GM18507 (cell line): ENCODE measurements at places on chromosomes 1 and 21.

DNA sequence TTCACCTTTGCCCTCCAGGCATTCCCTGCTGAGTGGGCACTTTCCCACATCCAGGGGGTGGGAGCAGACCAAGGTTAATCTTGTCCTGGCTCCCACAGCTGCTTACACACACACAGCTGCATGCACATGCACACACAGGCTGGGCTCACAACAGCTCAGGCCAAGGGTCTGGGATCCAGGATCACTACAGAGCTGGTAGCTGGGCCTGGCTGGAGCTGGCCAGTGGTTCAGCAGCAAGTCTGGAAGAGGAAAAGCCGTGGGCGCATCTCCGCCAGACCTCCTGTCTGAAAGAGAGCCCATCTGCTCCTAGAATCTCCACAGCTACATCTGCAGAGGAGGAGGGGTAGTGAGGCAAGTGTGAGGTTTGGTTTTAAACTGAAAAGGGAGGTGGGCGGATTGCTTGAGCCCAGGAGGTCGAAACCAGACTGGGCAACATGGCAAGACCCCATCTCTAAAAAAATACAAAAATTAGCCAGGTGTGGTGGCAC lies 3.8 kb downstream of the CDK18 start:
- DNase-seq = no peak

- no peak for DNase-seq
Measured at GRCh38 chr1:76179219-76179698, 104.7 kb downstream of the ST6GALNAC3 start.

- no peak for DNase-seq
Measured at GRCh38 chr1:28779751-28780408, 32.1 kb upstream of the OPRD1 start.

DNA sequence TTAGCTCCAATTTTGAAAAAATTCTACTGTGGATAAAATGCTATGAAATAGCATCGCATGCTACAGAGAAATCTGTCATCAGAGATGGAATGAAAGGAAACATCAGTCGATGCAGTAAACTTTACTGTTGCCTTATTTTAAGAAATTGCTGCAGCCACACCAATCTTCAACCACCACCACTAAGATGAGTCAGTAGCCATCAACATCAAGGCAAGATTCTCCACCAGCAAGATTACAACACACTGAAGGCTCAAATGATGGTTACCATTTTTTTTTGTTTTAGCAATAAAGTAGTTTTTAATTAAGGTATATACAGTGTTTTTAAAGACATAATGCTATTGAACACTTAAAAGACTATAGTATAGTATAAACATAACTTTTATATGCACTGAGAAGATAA lies 95.6 kb upstream of the JUN start:
- no peak for DNase-seq

DNA sequence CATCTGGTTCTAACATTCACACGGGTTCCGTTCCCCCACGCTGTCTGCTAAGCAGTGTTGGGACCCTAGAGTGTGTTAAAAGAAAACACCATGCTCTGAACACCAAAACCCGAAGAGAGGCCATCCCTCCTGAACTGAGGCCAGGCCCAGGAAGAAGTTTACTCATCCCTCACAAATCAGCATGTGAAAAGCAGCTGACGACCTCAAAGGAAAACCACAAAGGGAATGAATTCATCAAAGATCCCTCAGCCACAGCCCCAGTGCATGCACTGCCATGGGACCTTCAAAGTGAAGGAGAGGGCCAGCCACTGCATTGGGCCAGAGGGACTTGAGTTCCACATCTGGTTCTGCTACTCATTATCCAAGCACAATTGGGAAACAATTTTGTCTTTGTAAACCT lies 7.0 kb upstream of the PSEN2 start:
- no peak for DNase-seq

- no peak for DNase-seq
Measured at GRCh38 chr1:171828794-171829193, 12.5 kb upstream of the DNM3 start.

GRCh38 chr1:16041200-16041599 lies 2.4 kb upstream of the CLCNKB start:
- DNase-seq = no peak

DNA sequence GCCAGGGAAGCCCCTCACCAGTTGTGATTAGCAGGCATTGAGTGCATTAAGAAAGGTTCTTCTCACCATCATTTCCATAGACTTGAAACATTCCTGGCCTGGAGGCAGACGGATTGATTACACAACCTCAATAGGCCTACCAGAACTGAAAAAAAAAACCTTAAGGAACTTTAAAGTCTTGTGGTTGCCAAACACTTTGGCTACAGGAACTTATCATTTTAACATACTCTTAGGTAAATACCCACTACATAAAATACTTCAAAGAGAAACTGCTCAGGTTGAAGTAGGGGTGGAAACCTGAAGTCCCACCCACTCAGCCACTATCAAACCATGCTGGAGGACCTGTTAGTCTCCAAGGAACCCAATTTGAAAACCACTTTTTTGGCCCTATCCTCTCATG lies 22.4 kb upstream of the HMGB4 start:
- no peak for DNase-seq

DNA sequence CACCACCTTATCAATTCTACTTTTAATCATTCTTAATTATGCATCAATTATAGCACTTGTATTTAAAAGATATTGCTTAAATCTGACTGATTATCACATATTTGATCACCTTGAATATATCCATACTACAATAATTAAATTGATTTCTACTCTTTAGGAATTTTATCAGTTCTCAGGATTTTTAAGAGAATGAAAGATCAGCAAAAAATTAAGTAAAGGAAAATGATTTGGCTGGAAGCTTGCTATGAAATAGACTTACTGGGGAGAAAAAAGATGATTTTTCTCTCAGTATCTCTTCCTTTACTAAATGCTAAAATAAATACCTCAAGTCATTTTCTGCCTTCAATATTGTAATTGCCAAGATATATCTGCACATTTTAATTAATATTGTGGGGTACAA lies 848.6 kb downstream of the LTN1 start:
- DNase-seq = no peak

- no peak for DNase-seq
Measured at GRCh38 chr1:203671521-203672278, 45.1 kb downstream of the ATP2B4 start.

DNA sequence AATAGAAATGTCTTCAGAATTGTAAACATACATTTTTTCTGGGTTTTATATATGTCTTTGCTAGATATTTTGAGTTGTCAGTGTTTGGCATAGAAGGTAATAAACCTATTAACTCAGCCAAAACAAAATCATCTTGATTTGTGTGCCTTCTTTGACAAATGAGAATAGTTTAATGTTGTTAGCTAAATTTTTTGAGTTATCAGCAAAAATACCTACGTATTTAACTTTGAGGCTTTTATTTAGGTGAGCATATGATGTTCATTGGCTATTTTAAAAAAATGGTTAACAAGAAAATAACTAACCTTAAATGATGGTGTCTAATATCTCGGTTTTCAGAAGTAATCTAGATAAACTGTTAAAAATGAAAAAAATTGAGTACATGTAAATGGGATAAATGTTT lies 83.2 kb upstream of the SLC5A9 start:
- DNase-seq = no peak

GRCh38 chr1:160079448-160079847 lies 1.9 kb upstream of the KCNJ9 start:
- DNase-seq = no peak

DNA sequence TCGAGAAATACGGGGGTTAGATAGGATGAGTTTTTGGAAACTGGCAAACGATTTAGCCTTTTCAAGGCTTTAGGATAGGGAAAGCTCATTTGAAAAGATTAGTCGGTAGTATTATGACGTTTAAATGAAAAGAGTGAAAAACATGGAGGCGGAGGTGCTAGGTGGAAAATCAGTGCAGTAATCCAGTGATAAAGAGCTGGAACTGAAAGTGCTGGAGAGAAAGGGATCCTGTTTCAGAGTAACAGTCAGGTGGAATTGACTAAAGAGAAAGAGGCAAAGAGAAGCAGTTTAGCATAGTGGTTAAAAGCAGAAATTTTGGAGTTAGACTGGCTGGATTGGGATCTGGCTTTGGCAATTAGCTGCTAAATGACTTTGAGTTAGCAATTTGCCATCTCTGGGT lies 945 bp downstream of the WDR3 start:
- DNase-seq = no peak

- DNase-seq = no peak
Measured at GRCh38 chr1:187715483-187715882, 886.7 kb downstream of the PLA2G4A start.

GRCh38 chr1:186735463-186735862 lies 55.2 kb upstream of the PTGS2 start:
- no peak for DNase-seq

DNA sequence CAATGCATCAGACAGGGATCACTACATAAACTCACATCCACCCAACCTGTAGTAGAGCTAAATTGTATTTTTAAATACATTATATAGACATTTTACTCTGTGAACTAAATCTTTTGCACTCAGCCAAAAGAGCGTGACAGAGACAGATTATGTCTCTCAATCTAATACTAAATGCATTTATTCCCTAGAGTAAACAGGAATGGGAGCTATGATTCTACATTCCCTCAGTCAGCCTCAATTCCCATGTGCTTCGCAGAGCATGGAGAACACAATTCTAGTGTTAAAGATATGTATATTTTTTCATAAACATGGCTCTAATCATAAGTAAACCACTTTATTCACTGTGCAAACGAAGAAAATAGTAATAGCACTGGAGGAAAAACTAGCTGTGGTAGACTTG lies 16.5 kb downstream of the PIGK start:
- DNase-seq = no peak

GRCh38 chr1:243294723-243295121 lies 38.9 kb downstream of the SDCCAG8 start:
- DNase-seq = no peak

DNA sequence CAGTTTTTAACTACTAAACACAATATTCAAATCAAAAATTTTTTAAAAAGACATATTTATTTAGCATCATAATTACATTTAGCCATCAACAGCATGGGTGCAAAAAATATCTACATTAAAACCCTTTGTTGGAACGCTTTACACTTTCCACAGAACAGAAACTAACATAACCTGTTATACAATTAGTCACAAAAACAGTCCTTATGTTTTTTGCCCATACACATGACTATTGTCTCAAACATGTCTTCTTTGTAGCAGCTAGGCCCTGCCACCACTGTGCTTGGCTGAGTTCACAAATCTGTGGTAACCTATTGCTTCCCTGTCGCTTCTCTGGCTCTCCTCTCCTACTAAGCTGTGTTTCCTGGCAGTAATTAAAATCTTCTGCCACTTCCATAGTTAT lies 1350.0 kb upstream of the ADGRL2 start:
- DNase-seq = no peak

- DNase-seq = no peak
Measured at GRCh38 chr21:34939673-34940331, 109.3 kb downstream of the RUNX1 start.

GRCh38 chr1:172600615-172601014 lies 58.3 kb upstream of the FASLG start:
- no peak for DNase-seq

DNA sequence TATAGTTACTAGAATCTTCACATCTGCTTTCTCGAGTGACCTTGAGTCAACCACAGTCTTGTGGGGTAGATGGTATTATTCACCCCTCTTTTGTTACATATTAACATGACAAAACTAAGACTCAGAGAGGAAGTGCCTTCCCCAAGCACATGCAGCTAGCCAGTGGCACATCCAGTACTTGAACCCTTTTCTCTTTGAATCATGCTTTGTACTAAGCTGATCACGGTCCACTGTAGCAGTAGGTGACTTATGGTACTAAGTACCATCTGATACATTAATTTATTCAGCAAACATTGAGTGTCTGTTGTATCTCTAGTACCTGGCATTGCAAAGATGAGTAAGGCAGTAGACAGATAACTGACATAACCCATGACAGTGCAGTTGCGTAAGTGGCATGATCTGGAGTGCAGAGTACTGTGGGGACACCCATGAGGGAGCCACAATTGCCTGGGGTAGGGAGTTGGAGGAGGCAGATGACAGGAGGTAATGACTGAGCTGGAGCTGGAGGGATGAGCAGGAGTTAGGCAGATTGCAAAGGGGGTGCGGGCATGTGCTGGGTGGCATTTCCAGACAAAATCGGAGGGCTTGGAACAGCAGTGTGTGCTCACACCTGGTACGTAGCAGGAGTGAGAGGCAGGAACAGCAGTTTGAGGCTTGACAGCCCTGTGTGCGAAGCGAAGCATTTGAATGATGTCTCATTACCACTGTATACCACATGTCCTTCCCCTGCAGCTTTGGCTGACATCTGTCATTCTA lies 29.8 kb downstream of the UCK2 start:
- DNase-seq = peak; percentile 53

GRCh38 chr1:201021630-201022492 lies 1.7 kb downstream of the KIF21B start:
- no peak for DNase-seq

DNA sequence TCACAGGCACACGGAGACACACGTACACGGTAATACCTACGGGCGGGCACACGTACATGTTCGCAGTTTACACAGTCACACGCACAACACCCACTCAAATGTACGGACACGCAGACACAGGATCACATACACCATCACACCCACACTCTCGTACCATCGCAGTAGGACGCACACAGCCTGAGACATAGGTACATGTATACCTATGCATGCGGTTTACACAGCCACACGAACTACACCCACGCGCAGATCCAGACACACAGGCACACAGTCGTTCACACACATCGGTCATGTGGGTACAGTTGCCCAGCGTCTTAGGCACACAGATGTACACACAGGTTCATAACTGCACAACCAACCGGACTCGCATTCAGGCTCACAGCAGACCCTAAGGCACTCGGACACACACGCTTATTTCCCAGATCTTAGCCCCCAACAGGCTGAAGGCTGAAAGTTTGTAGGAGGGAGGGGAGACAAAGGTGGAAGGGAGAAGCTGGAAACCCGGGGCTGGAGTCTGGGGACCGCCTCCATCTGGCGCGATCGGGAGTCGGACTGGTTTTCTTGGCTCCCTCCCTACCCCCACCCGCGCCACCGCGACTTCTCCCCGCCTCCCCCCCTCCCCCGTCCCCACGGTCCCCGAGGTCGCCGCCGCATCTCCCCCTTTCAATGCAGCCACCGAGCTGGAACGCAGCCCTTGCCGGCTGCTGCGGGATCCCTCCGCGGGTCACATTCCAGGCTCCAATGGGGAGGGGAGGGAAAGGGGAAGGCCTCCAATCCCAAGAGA lies 51.9 kb upstream of the SYNC start:
- no peak for DNase-seq

DNA sequence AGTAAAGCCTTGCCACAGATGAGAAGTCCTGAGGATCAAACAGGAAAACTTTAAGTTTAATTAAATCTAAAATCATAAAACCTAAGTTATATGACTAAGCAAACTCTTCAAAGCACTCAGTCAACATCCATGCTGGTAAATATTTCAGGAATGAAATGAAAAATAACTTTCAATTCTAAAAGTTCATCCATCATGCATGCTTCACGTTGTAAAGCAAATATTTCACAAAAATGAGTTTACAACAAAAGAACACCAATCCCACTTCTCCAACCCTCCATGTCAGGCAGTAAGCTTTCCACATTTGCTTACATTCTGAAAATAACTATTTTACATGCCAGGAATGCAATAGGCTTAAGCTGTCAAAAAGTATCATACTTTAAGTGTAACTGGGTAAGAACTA lies 16.8 kb downstream of the APP start:
- no peak for DNase-seq

GRCh38 chr1:40652468-40652867 lies 13.0 kb downstream of the RIMS3 start:
- no peak for DNase-seq

GRCh38 chr1:22914633-22915217 lies 57.9 kb downstream of the LACTBL1 start:
- DNase-seq = no peak
